Large intestine (tissue), 12 donors: ENCODE measurements at places on chromosomes 4 and X.

DNA sequence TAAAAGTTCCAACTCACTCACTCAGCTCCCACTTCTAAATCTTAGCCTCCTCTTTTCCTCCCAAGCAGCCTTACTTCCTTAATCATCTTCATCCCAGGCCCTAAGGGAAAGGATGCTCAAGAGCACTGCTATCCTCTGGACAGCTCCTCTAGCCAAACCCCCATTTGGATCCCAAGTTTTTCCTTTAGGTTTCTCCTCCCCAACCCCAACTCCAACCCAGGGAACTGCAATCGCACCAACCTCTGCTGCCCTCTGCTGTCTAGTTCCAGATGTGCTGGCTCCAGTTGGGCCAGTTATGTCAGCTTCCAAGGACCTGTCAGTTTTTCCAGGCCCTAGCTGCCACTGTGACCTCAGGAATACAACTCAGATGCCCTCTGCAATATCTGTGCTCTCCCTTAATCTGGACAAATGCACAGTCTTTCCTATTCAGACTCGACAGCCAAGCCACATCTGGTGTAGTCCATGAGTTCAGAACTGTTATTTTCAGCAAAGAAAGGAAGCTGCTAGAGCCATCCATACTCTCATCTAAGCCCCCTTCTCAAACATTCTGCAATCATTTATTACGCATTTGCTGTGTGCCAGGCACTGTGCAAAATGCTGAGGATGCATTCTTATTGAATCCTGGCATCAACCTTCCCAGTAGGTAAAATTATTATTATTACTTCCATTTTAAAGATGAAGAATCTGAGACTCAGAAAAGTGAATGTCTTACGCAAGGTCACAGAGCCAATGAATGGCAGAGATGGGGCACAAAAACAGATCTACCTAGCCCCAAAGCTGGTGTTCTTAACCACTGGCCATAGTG lies 12.3 kb upstream of the XPNPEP2 start:
- DNase-seq, result no peak

- no peak for DNase-seq
Measured at GRCh38 chrX:65720381-65720964, 53.0 kb downstream of the MSN start.

DNA sequence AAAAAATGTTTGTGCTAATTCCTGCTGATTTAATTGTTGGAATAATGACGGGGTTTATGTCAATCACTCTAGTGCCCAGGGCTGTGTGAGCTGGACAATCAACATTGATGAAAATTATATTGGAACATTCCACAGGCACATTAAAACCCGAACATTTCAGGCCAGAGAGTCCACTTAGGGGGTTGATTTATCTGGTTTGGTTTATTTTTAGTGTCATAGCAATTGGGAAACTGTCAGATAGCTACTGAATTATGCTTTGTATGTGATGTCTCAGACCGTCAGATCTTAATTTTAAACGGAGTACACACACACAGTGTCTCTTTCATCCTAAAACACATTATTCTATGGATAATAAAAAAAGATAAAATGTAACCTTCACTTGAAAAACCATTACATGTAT lies 51.5 kb downstream of the VEGFC start:
- no peak for DNase-seq

GRCh38 chrX:136168929-136169735 lies 21.8 kb downstream of the FHL1 start:
- peak; percentile 38 for DNase-seq

- peak; percentile 66 for DNase-seq
Measured at GRCh38 chr4:68907245-68907644, 44.4 kb downstream of the UGT2A3 start.

- DNase-seq, result no peak
Measured at GRCh38 chr4:3220476-3221183, 28.3 kb upstream of the MSANTD1 start.

DNA sequence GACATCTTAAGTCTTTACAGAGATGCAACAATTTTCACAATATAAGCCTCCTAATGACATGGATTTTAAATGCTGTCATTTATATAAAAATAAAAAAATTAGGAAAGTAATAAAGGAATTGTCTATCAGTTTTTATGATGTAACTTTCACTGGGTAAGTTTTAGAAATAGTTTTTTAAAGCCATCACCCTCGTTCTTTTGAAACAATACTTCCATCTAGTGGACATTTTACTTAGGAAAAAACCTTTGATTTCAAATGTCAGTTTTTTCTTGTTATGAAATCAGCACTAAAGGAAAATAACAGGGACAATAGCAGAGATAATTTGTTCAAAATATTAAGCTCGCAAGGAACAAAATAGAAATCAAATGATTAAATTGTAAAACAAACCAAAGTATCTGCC lies 24.3 kb upstream of the NDNF start:
- peak; percentile 21 for DNase-seq

GRCh38 chr4:184843984-184844554 lies 18.3 kb upstream of the ACSL1 start:
- DNase-seq, result no peak

- no peak for DNase-seq
Measured at GRCh38 chr4:62512271-62512670, 1312.1 kb downstream of the ADGRL3 start.

GRCh38 chrX:110836982-110837381 lies 41.4 kb upstream of the CHRDL1 start:
- no peak for DNase-seq

- DNase-seq, result no peak
Measured at GRCh38 chr4:147813109-147813773, 81.4 kb downstream of the ARHGAP10 start.

DNA sequence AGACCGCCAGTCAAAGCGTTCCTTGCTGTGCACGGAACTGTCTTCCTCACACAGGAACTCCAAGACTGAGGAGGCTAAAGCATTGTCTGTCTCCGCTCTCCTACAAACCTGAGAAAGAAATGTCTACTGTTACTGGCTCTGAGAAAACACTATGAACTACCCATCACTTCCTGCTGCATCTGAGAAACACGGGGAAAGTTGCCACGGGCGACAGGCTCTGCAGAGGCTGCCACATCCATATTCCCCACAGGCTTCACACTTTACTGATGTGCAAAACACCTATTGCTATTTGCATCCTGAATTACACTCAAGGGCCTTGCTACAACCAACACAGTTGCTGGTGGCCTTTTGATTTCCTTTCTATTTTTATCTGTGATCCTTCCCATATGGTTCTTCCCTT lies 59.0 kb downstream of the AFAP1 start:
- DNase-seq, result no peak

GRCh38 chr4:66355328-66355727 lies 685.0 kb upstream of the EPHA5 start:
- no peak for DNase-seq

DNA sequence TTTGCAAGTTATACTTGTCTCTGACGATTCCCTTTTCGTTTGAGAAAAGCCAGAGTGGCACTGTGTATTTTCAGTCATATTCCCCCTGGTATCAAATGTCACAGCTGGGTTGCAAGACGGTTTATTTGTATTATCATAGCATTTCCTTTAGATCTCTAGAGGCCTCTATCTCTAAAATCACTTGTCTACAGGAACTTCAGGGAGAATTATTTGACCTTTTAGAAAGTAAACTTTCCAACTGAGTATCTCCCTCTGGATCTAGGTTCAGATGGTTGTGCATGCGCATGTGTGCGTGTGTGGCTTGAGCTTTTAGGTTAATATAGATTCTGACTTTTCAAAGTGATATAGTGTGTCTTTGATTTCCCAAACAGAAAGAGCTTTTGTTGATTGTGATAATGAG lies 15.1 kb upstream of the TAB3 start:
- no peak for DNase-seq

GRCh38 chrX:6225911-6226595 lies 2.6 kb downstream of the NLGN4X start:
- peak; percentile 10 for DNase-seq

DNA sequence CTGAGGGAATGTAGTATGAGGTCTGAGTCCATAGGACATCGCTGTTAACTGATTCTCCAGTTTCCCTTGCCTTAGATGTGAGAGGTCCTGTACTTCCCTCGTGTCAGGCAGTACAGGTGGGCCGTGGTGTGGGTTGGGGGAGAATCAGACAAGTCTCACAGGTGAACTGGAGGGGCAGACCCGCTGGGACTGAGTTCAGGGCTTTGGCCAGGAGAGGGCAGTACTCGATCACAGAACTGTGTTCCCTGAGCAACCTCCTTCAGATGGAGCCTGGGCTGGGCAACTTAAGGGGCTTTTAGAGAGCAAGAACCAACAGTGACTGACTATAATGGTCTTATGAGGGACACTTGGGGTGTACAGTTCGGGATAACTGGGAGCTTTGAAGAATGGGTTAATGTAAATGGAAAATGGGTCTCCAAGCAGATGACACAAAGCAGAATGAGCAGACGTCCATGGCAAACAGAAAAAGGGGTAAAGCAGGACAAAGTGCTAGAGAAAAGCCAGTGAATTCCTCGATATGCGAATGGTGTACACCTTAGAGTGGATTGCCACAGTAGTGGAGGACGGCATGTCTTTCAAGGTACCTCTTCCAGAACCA lies 83.6 kb downstream of the CCNG2 start:
- DNase-seq, result peak; percentile 28

- DNase-seq, result no peak
Measured at GRCh38 chr4:177051473-177052060, 258.1 kb upstream of the NEIL3 start.

- DNase-seq, result no peak
Measured at GRCh38 chr4:38815885-38816782, 11.5 kb upstream of the TLR1 start.

DNA sequence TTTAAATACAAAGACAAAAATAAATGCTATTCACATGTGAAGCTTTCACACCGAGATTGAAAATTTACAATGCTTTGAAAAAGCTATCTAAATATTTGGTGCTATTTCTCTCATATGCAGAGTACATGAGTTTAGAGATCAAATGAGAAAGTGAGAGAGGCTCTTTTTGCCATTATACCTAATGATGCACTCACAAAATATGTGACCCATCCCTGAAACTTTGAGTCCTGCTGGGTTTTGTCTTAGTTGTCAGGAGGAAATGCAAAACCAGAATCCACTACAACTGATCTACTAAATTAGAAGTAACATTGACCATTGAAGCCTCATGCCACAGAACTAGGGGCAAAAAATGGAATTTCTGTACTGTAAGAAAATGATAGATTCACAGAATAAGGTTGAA lies 251.7 kb downstream of the MAPK10 start:
- DNase-seq, result no peak

DNA sequence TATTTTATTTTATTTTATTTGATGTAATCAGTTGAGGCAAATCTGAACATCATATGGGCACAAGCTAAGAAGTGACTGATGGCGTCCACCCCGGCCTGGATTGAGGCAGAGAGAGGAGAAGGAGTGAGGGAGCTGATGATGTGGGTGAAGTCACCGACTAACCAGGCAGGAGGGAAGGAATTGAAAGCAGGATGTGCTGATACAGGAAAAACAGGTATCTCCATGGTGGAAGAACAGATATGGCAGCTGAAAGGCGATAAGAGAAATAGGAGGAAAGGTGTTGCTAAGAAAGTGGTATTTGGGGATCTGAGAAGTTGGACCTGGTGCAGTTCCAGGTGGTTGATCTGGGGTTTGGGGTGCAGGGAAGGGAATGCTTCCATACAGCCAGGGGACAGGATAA lies 37.6 kb upstream of the GYPB start:
- no peak for DNase-seq

GRCh38 chrX:142068365-142068764 lies 136.7 kb downstream of the MAGEC2 start:
- no peak for DNase-seq

DNA sequence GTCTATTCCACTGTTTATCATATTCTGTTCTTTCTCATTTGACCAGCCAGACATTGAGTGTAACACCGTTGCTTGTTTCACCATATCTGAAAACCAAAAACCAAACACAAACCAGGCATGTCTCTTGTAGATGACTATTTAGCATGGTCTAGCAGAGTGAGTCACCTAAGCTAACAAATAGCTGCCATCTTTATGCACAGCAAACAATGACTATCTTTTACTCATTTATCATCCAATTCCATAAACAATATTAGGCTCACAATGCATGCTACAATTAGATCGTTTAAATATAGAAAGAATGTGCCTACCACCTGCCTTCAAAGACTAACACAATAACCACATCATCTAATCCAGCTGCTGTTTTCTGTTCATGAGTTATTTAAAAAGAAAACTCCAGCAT lies 495.4 kb downstream of the PCDH19 start:
- no peak for DNase-seq

- no peak for DNase-seq
Measured at GRCh38 chr4:54548098-54548620, 109.6 kb upstream of the KIT start.

- DNase-seq, result no peak
Measured at GRCh38 chr4:181897935-181898334, 345.3 kb upstream of the TENM3 start.

- no peak for DNase-seq
Measured at GRCh38 chr4:56513517-56513916, 7.9 kb downstream of the ARL9 start.

DNA sequence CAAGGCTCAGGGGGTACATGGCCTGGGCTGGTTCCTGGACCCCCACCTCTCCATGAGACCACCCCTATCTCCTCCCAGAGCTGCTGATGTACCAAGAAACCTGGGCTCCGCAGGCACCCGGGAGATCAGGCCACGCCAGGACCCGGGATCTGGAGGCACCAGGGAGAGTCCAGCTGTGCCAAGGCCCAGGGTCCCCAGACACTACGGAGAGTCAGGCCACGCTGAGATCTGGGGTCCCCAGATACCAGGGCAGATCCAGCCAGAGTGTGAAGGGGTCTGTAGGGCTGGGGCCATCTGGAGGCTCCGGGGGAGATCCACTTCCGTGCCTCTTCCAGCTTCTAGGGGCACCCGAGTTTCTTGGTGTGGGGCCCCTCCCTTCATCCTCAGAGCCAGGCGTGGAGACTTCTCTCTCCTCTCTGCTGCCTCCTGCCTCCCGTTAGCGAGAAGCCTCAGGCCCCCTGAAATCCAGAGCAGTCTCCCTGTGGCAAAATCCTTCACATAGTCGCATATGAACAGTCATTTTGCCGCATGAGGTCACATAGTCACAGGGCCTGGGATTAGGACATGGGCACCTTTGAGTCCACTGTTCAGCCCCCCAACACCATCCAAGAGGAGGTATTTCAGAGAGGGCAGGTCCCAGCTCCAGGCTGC lies 9.7 kb downstream of the ABLIM2 start:
- no peak for DNase-seq

GRCh38 chr4:37438564-37439279 lies 194.2 kb downstream of the NWD2 start:
- peak; percentile 62 for DNase-seq

GRCh38 chr4:11783588-11783987 lies 354.9 kb upstream of the HS3ST1 start:
- DNase-seq, result no peak

- no peak for DNase-seq
Measured at GRCh38 chr4:11604821-11605220, 176.1 kb upstream of the HS3ST1 start.

DNA sequence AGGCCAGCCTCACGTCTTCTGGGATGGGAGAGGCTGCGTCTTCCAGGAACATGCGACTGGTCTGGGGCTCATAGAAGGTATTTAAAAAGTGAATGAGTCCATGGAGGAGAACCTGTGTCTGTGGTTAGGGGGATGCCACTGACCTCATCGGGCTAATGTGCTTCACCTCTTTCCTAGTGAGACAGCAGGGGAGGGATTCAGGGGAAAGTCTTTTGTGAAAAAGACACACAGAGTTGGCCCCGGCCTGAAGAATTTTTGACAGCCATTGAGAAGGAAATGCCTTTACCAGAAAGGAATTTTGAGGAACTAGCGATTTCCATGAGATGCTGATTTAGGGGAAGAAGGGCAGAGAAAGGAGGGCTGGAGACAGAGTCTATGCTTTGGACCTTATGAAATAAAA lies 11.0 kb upstream of the C4orf50 start:
- DNase-seq, result no peak

GRCh38 chr4:1509366-1509765 lies 103.1 kb upstream of the NKX1-1 start:
- DNase-seq, result no peak

GRCh38 chrX:1554469-1555210 lies 17.7 kb upstream of the P2RY8 start:
- no peak for DNase-seq
